Retinal pigment epithelial cell (primary cell): ENCODE measurements at places on chromosomes 5 and 9.

DNA sequence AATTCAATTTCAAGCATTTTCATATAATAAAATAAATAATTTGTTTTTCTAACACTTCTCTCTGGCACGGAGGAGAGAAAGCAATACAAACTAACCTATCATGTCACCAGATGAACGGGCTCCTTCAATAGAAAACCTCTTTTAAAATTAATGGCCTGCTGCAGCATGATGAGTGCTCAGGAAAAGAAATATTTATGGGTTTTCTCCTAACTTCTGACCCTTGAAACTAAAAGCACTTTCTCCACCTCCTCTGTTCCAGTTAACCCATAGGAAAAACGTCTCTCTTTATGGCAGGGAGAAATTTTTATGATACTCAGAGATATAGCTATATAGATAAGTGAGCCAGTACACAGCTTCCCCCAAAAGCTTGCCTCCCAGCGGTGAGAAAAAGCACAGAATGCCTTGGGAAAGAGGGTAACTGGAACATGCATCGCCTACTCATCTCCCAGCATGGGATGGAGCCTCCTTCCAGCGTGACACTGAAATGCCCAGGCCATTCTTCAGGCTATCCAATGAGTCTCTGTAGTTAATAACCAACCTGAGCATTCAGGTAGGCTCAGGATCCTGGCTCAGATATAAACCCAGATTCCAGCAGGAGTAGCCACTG lies 963.0 kb upstream of the DMAC1 start:
- no peak for DNase-seq

DNA sequence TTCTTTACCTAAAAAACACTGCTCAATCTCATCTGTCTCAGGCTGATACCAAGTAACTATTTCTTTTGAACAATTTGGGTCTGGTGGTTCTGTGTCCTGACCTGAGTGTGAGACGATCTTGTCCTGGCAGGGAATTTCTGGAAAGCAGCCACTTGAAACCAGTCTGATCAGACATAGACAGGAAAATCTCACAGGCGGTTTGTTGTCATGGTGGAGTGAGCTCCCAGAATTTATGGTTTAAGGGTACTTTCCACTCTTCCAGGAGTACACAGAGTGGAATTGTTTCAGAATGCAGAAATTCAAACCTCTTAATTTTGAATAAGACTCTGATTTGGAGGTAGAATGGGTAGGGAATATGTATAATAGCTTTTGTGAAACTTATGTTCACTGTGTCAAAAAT lies 268.2 kb downstream of the ISL1 start:
- no peak for DNase-seq

DNA sequence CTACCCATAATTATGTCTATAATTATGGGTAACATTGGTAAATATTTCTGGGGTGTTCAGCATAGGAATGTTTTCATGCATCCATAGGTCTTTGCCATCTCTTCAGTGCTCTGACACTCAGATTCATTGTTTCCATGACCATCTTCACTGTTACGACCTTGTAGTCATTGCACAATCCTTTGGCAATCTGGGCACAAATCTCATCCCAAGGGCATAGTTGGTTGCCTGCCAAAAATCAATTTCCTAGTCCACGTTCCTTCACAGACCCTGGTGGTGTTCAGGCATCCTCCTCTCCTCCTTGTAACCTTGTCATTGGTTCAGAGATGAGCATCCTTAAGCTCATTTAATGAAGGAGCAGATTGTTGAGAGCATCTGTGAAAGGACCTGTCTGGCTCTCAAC lies 1400.7 kb downstream of the CDH12 start:
- DNase-seq = no peak

DNA sequence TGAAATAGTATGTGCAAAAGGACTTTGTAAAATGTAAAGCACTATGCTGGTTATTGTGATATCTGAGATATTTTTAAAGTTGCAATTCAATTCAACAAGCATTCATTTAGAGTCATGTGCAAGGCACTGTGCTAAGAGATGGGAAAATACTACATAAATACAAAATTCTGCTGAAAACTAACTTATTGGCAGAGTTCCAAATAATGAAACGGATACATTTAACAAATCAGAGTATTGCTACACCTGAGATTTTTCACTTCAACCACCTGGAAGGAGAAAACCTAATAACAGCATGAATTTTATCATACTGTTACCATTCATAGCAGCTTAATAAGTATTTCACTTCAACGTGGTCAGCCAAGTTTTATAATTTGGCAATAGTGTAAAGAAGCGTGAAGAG lies 6.1 kb upstream of the CTNNAL1 start:
- no peak for DNase-seq

DNA sequence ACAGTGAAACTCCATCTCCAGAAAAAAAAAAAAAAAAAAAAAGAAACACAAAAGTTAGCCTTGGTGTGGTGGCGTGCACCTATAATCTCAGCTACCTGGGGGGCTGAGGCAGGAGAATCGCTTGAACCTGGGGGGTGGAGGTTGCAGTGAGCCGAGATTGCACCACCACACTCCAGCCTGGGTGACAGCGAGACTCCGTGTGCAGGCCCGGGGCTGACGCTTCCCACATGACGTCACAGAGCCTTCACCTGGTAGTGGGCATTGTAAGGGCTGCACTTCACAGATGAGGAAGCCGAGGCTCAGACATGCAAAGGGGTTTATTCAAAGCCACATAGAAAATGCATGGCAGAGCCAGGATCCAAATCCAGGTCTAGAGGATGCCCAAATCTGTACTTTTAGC lies 114.2 kb downstream of the GAPVD1 start:
- DNase-seq = no peak

- no peak for DNase-seq
These were observed 164.4 kb downstream of the TLR4 start for GRCh38 chr9:117868594-117868993.

- no peak for DNase-seq
These were observed 205.4 kb downstream of the SPATA31A6 start for GRCh38 chr9:42388846-42389245.

GRCh38 chr9:69885931-69886330 lies 65.3 kb downstream of the CFAP95 start:
- no peak for DNase-seq

GRCh38 chr9:37961351-37961750 lies 57.4 kb upstream of the SLC25A51 start:
- no peak for DNase-seq

GRCh38 chr5:106827061-106827460 lies 843.7 kb downstream of the EFNA5 start:
- peak; percentile 73 for DNase-seq

- DNase-seq = no peak
These were observed 111.3 kb upstream of the ADRA1B start for GRCh38 chr5:159805021-159805420.

DNA sequence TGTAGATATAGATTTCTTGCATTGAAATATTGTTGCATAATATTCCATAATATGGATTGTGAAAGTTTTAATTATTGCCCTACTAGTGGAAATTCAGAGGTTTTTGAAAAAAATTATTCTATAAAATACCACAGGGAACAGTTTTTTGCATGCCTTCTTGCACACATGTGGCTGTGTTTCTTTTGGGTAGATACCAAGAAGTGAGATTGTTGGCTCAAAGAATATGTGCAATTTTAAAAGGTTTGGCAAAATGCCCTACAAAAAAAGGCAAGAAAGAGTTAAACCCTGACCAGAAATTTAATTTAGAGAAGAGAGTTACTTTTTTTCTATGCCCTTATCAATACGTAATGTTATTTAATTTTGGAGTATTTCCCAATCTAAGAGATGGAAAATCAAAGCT lies 270.8 kb upstream of the DAPK1 start:
- no peak for DNase-seq

- no peak for DNase-seq
These were observed 271.6 kb downstream of the MAST4 start for GRCh38 chr5:66867618-66868322.

GRCh38 chr9:79572032-79572607 lies 355 bp downstream of the TLE4 start:
- DNase-seq = no peak

DNA sequence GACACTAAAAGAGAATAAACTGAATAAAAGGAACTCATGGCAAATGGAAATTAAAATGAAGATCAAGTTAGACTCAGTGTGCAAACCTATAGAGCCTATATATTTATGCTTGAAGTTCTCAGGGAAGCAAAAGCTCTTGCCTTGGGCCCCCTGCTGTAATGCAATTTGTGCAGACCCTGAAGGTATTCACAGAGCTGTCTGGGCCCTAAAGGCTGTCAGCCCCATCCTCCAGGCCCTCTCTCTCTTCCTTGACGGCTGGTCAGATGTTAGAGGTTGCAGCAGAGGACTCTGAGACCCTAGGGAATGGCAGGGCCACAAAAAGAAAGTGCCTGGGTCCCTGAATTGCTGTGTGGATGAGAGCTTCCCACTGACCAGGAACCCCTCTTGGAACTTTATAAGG lies 283.9 kb upstream of the TUT7 start:
- DNase-seq = no peak

GRCh38 chr9:22722492-22722891 lies 275.9 kb downstream of the DMRTA1 start:
- DNase-seq = no peak

DNA sequence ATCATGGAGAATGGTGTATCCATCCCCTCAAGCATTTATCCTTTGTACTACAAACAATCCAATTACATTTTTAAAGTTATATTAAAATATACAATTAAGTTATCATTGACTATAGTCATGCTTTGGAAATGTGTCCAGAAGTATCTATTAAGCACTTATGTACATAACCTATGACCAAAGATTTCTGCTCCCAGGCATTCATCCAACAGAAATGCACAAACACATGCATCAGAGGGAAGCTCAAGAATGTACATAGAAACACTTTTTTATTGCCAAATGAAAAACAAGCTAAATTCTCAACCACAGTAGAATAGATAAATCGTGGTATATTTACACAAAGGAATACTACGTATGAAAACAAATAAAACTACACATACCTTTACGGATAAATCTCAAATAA lies 700.5 kb upstream of the ZNF608 start:
- no peak for DNase-seq

DNA sequence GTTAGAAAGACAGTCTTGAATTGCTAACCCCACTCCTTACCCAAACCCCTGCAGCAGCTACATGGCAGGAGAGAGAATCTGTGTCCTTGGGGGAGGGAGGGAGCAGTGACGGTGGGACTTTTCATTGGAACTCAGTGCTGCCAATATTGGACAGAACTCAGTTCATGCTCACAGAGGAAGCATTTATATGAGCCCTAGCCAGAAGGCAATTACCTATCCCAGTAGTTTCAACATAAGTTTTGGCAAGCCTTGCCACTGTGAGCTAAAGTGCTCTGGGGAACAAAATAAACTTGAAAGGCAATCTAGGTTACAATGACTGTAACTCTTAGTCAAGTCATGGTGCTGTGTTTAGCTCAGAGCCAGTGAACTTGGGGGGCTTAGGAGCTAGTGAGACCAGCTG lies 1013.4 kb upstream of the COX7C start:
- DNase-seq = no peak

- no peak for DNase-seq
These were observed 25.5 kb downstream of the AGTPBP1 start for GRCh38 chr9:85716031-85716877.

DNA sequence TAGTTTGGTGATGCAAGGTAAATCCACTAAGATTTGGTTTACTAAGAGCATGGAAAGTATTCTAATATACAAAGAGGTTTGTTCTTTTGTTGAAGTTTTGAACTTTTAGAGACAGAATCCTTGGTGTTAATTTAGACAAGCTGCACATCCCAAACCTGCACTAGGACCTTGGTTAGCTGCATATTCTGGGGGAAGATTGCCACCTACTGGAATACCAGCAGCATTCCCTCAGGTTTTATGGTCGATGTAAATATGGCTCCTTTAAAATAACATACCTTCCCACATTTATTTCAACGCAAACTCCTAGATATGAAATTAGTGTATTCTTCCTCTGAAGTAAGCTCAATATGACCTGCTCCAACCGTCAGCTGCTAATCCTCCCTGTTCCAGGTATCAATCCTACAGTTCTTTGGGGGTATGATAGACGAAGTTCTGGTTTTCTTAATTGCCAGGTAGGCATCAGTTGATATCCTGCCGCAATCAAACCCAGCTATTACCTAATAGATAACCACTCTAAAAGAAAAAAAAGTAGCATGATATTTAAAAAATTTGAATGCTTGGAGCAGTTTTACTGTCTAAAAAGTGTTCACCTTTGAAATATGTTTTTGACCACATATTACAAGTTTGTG lies 624.1 kb downstream of the ISL1 start:
- peak; percentile 24 for DNase-seq

DNA sequence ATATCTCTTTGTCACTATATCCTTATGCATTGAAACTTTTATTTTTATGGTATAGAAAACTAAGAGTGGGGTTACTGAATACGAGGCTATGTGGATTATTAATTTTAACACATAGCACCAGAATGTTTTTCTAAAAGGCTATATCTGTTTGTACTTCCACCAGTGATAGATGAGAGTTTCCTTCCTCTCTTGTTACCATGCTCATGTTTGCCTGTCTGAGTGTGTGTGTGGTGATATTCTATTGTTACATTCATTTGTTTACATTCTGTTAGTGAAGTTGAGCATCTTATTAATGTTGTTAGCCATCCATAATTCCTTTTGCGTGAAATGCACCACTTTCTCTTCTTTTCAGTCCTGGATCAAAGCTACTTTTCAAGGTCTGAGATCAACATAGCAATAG lies 54.1 kb upstream of the ALDH1A1 start:
- DNase-seq = no peak

GRCh38 chr5:38751103-38751502 lies 94.7 kb upstream of the OSMR start:
- no peak for DNase-seq
